RPMI8226 (cell line): ENCODE measurements at places on chromosomes 12 and 14.

DNA sequence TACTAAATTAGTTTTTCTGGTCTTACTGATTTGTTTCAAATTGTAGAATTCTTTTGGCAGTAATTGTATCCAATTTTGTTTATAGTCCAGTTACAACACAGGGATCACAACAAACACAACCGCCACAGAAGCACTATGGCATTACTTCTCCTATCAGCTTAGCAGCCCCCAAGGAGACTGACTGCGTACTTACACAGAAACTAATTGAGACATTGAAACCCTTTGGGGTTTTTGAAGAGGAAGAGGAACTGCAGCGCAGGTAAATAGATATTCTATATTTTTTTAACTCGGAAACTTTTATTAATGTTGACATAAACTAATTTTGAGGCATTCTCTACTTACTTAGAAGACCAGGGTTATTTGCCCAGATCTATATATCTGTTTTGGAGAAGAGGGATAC lies 17.8 kb downstream of the PAPOLA start:
- DNase-seq: no peak

- no peak for DNase-seq
Measured at GRCh38 chr12:126492181-126492580, 1426.9 kb downstream of the AACS start.

DNA sequence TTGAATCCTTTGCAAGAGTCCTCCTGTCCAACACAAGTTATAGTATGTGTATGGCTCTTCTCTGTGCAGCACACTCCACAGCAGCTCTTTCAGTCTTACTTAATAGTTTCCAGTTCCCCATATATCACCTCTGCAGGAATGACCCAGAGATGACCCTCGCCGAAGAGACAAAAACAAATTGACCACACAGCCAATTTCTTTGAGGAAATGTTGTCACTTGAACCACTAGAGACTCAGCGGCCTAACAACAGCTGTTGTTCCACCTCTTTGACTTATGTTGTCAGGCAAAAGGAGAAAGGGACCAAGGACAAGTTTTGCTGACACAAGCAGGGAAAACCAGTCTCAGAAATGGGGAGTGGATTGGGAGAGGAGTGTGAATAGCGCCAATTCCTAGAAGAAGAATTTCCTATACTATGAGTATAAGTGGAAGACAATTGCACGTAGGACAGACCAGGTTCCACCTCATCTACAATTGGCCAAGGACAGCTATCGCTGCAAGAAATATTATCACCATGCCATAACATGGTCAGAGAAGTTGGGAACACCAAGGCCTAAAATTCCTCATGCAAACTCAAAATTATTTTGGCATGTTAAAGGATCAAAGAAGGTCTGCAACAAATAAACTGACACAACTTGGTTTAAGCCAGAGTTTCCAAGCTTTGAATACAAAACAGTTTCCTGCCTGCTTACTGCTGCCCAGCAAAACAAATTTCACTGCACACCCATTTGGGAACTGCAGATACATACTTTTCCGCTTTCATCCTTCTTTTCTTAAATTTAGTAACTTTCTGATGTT lies 41.7 kb upstream of the ITPR2 start:
- peak; percentile 77 for DNase-seq

- no peak for DNase-seq
Measured at GRCh38 chr12:46458500-46459102, 86.0 kb upstream of the SLC38A2 start.

GRCh38 chr12:18430425-18431048 lies 169.2 kb downstream of the PIK3C2G start:
- peak; percentile 19 for DNase-seq

GRCh38 chr14:23164250-23164649 lies 19.2 kb downstream of the SLC7A8 start:
- DNase-seq: no peak

DNA sequence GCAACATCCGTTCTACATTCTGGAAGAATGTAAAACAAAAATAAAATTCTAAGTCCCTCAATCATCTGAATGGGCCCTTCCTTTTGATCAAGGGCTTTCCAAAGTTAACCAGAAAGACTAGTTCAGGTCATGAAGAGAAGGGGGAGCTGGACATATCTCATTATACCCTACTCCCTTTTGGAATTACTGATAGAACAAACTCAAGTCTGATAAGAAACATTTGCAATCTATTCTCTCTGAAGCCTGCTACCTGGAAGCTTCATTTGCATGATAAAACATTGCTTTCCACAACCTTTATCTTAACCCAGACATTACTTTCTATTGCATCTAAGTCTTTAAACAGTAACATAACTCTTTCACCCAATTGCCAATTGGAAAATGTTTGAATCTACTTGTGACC lies 8.3 kb upstream of the ACSM4 start:
- DNase-seq: no peak

GRCh38 chr12:67594888-67595287 lies 53.7 kb upstream of the DYRK2 start:
- peak; percentile 44 for DNase-seq

GRCh38 chr14:105019861-105020814 lies 745 bp downstream of the CDCA4 start:
- DNase-seq: peak; percentile 32

- no peak for DNase-seq
Measured at GRCh38 chr12:121525411-121525810, 55.4 kb downstream of the KDM2B start.

GRCh38 chr12:56392331-56392730 lies 29.7 kb upstream of the APOF start:
- DNase-seq: no peak
